Endothelial cell of coronary artery (primary cell): ENCODE measurements at places on chromosomes 1 and 21. TPM values are rescaled to one million over a fixed set of nuclear protein-coding genes. Genes with fewer than 3 reads are reported as not detected.

Gene F3
- 1.3 and 28.9 TPM in 2 replicates for total RNA-seq

Gene SPATA21
- total RNA-seq = not detected in 2 replicates

Gene OR2L5
- total RNA-seq = not detected in 2 replicates

Gene PPP2R5A
- total RNA-seq = 19.3 and 30.8 TPM in 2 replicates

Gene OLFML2B
- 0.09 and 0.28 TPM in 2 replicates for total RNA-seq

Gene BARHL2
- total RNA-seq = not detected in 2 replicates

Gene TRABD2B
- under 0.01 TPM in 1 of 2 replicates, not detected in the other for total RNA-seq

Gene DDAH1
- 34.7 and 53.8 TPM in 2 replicates for total RNA-seq

Gene CFHR3
- not detected in 2 replicates for total RNA-seq

Gene ERICH3
- under 0.01 TPM in 1 of 2 replicates, not detected in the other for total RNA-seq

Gene KMO
- total RNA-seq = under 0.01 TPM in 1 of 2 replicates, not detected in the other

Gene OLIG2
- total RNA-seq = not detected in 2 replicates

Gene RAB25
- not detected in 2 replicates for total RNA-seq

Gene TRPM2
- total RNA-seq = under 0.01 and 0.18 TPM in 2 replicates

Gene UBASH3A
- total RNA-seq = not detected in 2 replicates
